Skeletal muscle cell (primary cell): ENCODE measurements at places on chromosomes 5 and 9.

DNA sequence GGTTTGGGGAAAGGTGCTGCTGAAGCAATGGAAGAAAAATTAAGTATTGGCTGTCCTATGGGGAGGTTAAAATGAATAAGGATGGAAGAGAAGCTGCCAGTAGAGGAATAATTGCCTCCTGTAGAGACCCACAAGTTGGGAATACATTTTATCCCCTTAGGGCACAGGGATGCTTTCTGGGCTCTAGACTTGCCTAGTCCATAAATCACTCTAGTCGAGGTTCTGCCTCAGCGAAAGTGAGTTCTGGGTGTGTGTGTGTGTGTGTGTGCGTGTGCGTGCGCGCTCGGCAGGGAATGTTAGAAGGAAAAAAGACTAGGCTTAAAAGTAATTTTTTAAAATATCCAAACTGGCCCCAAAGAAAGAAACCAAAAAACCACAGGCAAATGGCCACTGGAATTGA is 291.6 kb downstream of the DOCK8 start:
- no peak for DNase-seq

GRCh38 chr9:27117489-27118135 is 8.6 kb downstream of the TEK start:
- DNase-seq = peak; percentile 45

DNA sequence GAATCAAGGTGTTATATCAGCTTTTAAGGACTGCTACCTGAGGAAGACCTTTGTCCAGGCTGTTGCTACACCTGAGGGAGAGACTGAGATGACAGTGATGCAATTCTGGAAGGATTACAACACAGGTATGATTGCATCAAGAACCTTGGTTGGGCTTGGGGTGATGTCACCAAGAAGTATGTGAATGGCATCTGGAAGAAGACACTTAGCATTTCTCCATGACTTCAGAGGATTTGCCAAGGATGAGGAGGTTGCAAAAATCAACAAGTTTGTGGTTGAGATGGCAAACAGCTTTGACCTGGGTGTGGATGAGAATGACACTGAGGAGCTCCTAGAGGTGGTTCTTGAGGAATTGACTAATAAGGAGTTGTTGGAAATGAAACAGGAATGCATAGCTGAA is 67.9 kb upstream of the PANK3 start:
- peak; percentile 47 for DNase-seq

DNA sequence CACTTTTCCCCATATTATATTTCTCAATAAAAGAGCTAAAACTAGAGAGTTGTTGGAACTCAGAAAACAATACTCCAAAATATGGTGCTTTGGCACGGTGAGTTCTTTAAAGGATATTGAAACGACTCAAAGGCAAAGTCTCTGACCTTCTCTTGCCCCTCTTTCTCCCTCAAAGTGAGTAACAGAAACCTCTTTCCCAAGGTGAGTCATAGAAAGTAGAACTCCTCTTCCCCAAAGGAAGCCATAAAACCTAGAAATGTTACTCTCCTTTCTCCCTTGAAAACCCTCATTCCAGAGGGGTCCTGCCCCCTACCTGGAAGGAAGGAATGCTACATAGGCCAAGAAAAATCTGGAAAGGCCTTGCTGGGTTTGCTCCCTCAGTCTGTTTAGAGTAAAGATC is 47.5 kb downstream of the RAPGEF6 start:
- DNase-seq = peak; percentile 4

DNA sequence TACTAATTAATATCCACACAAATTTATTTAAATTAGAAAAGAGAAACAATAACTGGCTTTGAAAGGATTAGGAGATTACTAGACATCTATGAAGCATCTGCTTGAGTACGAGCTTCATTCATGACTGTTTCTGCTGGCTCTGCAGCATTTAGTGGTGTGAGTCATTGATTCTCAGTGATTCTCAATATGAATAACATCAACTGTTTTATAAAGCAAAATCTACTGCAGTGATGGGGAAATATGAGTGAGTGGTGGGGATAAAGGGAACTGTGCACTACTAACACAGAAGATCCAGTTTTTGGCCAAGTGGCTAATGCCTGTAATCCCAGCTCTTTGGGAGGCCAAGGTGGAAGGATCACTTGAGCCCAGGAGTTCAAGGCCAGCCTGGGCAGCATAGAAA is 8.4 kb downstream of the FNBP1 start:
- peak; percentile 43 for DNase-seq

GRCh38 chr5:80411589-80412219 is 3.8 kb downstream of the ZFYVE16 start:
- no peak for DNase-seq

DNA sequence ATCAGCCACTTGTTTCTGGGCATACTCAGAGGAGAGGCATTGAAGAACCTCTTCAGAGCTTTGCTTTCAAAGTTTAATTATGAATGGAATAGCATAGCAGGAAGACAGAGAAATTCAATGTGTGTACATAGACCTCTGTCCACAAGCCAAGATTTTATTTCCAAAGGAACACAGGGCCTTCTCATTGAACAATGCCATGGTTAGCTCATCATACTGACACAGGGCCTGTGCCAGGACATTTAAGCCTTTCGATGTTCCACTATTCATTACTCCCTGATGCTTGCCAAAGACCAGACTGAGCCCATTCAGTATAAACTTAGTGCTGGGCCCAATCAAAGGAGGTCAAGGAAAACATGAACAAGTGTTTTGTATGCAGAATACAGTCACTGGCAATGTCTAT is 280.8 kb downstream of the FBXL17 start:
- DNase-seq = no peak

DNA sequence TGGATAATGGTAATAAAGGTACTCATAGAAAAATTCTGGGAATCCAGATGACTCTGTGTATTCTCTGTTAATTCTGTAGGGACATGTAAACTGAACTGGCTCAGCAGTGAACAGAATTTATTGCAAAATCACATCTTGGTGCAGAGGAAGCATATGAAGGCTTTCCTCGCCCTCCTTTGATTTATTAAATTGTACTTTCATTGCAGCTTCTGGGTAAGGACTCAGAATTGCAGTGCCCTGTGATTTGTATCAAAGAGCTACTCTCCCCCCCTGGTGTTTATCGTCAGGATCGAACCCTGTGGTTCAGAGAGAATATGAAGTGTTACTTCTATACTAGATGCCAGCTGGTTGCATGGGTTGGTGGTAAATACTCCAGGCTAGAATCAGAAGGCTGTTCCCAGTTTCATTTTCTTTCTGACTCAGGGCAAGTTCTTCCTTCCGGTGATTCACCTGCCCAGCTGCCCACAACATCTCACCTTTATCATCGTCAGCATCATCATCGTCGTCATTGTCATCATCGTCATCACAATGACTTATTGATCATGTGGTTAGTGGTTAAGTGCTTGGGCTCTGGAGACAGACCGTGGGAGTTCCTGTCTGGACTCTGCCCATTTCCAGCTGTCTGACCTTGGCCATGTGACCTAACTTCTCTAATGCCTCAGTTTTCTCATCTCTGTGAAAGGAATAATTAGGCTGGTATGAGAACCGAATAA is 238.8 kb downstream of the ARHGAP26 start:
- DNase-seq = peak; percentile 99

DNA sequence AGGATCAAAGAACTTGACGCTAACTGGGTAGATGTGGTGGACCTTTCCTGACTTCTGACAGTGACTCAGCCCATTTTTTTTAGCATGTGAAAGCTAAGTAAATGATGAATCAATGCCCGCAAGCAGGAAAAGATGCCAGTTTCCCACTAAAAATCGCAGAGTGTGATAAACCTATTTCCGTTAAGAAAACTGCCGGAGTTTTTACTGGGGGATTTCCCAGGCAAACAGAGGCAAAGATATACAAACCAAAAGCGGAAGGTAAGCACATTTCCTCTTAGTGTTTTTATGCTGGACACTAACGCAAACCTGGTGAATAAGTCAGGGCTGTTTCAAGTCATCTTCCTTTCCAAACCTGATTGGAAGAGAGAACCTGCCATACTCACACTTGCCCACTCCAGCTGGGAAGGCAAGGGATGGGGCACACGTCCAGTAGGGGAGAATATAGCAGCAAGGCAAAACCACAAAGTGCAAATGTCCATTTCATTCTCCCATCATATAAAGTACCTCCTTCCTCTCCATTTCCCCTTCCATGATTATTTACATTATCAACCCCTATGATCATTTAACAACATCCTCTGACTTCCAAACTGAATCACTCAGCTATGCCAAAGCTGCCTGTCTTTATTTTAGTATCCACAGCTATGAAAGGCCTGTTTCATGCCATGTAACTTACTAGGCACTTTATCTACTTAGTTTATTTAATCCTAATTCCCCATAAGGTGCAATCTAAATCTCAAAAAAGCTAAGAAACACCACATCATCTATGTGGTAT is 349.7 kb upstream of the RFX3 start:
- DNase-seq = peak; percentile 90
